ENCODE measurements at places on chromosomes 2 and 18.

DNA sequence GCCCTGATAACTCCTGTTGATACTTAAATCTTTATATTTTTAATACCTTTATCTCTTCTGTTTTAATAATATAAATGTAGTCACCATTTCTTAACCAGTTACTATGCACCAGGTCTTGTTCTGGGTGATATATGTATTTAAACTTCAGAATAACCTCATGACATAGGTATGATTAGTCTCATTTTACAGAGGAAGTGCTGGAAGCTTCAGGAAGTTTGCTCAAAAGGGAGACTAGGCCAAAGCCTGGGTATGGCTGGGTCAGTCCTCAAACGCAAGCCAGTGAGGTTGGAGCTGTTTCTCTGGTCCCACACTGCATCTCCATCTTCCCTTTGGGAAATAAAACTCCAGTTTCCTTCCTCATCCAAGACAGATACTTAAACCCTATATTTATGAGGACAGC lies 204.7 kb upstream of the TANK start:
- DNase-seq: no peak

GRCh38 chr2:234476766-234477165 lies 20.1 kb downstream of the ARL4C start:
- no peak for DNase-seq

- no peak for DNase-seq
These were observed 9.3 kb downstream of the NIFK start for GRCh38 chr2:121727332-121727731.

- no peak for DNase-seq
These were observed 127.5 kb downstream of the DTNB start for GRCh38 chr2:25545899-25546298.

DNA sequence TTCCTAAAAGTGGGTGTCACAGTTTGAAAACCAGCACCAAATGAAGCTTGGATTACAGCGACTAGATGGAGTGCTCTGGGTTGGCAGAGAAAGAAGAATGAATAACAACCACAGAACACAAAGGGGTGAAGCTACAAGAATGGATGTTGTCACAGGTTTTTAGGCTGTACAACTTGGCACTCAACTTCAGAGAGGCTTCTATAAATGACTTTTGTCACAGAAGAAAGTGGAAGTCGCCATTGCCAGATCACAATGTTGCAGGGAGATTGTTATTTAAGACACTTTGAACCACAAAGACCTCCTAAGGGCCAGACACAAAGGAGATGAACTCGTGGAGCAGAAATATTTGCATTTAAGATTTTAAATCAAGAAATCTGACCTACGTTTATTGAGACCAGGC lies 354.2 kb downstream of the CDH7 start:
- DNase-seq: no peak

- DNase-seq: no peak
These were observed 927.3 kb upstream of the ACVR2A start for GRCh38 chr2:146917431-146918042.

DNA sequence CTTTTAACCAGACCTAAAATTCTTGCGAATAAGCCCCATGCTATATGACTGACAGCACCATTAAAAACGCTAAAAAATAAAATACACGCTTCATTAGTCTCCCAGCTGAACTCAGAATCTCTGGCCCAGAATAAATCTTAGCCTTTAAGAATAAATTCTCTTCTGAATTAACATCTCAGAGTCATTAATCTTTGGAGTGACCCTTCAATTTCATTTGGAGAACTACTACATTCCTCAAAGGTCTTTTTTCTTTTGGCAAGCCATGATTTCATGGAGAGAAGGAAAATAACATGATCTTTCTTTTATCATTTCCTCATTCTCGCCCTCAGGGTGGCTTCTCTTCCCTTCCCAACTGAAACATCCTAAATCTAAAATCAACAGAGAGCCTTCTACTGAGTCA lies 259.0 kb downstream of the AFF3 start:
- no peak for DNase-seq

GRCh38 chr18:31562726-31563125 lies 29.0 kb upstream of the TTR start:
- no peak for DNase-seq

GRCh38 chr2:138271467-138271866 lies 230.1 kb upstream of the SPOPL start:
- no peak for DNase-seq

GRCh38 chr2:225471482-225471881 lies 72.0 kb downstream of the NYAP2 start:
- no peak for DNase-seq

DNA sequence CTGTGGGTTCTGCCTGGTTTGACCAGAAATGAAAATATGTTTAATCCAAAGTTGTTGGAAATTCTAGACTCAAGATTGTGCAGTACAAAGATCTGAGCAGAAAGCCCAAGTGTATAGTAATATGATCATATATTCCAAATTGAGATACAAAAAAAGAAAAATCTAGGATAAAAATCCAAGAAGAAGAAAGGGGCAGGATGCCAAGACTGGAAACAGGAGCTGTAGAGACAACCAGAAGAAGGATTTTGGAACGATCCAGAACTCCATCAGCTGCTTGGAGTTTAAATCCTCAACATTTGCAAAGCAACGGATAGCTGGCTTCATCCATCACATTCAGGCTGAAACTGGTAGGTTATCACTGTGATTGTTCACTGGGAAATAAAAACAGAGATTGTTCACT lies 333.6 kb upstream of the UBE2E3 start:
- no peak for DNase-seq

GRCh38 chr18:61820882-61821281 lies 71.9 kb downstream of the RNF152 start:
- no peak for DNase-seq

GRCh38 chr18:24656551-24657443 lies 196.4 kb downstream of the HRH4 start:
- peak; percentile 31 for DNase-seq

GRCh38 chr2:164913640-164914350 lies 41.5 kb downstream of the SLC38A11 start:
- DNase-seq: peak; percentile 70

DNA sequence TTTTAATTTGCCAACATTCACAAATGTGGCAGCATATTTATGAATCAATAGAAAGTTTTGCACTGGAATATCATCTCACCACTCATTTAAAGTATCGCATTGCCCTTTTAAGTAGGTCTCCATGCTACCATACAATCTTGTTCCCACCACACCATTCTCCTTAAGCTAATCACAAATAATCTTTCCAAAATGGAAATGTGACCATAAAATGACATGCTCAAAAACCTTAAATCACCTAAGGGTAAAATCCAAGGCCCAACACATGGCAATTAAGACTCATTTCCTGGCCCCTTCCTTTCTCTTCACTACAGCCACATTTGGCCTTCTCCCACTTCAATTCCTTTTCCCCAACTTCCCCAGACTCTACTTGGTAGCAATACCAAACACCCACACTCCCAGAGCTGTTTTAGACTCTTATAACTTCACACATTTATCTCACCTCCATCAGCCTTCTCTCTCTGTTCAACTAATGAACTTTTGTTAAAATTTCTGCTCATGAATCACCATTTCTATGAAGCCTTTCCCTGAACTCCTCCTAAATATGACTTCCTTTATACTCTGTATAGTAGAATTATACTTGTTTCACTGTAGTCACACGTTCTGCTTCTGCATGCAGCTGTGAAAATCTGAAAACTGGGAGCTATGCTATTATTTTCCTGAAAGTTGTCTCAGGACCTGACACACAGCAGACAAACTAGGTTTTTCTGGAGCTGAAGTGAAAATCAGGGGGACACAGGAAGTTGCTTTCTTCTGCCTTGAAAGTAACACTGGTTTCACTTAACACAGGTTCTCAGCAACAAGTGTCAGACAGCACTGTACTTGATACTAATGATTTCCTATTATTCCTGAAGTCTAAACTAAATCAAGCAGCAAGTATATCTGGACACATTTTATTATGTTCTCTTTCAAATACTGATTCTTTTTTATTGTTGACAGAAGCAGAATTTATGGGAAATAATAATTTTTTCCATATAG lies 303.9 kb downstream of the ZEB2 start:
- DNase-seq: peak; percentile 26

GRCh38 chr2:136306836-136307235 lies 188.9 kb upstream of the CXCR4 start:
- no peak for DNase-seq

- DNase-seq: peak; percentile 69
These were observed 212.4 kb downstream of the RPIA start for GRCh38 chr2:88903749-88904353.

DNA sequence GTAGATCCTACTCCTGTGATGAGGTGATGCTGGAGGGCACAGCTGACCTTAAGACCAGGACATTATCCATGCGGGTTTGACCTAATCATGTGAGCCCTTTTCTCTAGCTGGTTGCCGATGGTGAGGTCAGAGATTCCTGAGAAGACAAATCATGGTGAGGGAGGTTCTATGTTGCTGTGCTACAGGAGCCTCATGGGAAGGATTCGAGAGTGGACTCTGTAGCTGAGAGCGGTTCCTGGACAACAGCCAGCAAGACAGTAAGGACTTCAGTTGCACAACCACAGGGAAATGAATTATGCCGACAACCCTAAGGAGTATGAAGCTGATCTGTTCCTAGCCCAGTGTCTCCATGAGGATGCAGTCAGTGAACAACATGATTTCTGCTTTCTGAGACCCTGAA lies 80.4 kb downstream of the EPB41L3 start:
- DNase-seq: no peak

DNA sequence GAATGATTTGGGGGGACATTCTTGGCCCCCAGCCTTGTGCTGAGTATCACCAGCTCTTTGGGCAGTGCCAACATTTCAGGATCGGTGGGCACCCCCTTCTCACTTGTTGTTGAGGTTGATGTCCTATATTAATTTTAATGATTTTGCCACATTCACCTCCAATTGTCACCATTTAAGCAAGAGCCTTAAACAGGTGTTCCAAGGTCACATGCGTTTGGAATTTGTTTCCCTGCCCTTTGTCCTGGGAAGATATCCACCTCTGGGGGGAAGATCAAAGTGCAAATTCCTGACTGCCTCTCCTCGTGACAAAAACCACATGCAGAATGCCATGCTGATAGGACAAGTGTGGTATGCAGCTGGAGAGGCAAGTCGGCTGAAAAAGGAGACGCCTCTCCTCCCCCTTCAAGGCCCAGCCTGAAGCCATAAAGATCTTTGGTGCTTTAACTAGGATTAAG lies 72.5 kb upstream of the ID2 start:
- no peak for DNase-seq

DNA sequence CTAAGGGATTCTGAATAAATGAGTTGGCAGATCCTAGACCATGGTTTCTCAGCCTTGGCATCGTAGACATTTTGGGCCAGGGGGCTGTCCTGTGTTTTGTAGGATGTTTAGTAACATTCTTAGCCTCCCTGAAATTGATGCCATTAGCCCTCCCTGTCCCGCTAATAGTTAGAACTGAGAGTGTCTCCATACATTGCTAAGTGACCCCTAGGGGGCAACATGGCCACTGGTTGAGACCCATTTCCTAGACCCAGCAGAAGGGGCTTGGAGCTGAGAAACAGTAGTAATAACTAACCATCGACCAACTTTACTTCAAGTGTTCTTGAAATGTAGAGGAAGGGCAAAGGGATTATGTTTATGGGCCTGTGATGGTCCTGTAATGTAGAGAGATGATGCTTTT lies 40.8 kb downstream of the KCMF1 start:
- no peak for DNase-seq

DNA sequence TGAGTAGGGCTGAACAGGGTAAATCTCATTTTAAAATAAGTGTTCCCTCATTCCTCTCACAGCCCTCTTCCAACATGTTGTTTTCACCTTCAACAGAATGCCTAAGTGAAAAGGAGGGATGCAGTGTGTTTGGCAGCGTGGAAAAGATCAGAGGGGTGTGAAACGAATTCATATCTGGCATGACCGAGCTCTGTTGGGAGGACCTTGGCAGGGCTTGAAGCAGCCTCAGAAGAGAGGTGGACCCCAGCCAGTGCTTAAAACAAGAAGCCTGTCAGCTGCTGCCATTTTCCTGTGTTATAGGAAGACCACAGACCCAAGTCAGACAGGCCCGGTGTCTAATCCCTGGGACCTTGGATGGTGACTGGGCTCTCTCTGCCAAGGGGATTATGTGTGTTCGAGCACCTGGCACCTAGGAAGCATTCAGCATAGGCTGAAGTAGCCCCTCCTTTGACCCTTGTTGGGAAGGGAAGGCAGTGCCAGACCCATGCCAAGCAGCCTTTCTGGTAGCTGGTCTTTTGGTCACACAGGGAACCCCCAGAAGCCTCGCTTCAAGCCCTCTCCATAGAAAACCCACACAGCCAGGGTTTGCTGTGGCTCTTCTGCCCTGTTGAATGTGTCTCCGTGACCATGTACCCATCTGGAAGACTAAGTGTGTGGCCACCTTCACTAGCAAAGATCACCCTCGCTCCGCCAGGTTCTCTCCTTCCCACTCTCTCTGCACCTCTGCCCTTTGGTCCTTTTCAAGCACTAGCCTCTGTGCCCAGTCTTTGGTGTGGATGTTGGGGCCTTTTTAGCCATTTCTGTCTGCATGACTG lies 87.5 kb upstream of the ST3GAL5 start:
- DNase-seq: no peak

GRCh38 chr18:53991805-53992204 lies 232.7 kb downstream of the MBD2 start:
- no peak for DNase-seq

- DNase-seq: no peak
These were observed 670.3 kb downstream of the GALR1 start for GRCh38 chr18:77919923-77920322.

GRCh38 chr2:177430411-177430810 lies 37.8 kb downstream of the AGPS start:
- DNase-seq: no peak

DNA sequence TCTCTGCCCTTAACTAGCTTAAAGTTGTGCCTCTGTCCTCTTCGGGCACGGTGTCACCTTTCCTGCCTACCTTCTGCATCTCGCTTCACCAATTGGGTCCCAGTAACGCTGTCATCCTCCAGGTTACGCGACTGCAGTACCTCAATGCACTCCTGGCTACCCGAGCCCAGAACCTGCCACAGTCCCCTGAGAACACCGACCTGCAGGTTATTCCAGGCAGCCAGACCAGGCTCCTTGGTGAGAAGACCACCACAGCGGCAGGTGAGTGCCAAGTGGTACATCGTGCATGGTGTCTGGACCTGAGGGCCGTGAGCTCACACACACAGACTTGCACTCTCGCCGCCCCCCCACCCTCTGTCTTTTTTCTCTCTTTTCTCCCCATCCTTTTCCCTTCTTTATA lies 12.8 kb downstream of the CNNM3 start:
- no peak for DNase-seq

- no peak for DNase-seq
These were observed 139.7 kb downstream of the PRPF40A start for GRCh38 chr2:152577579-152577978.

- DNase-seq: no peak
These were observed 20.9 kb upstream of the LMAN1 start for GRCh38 chr18:59379772-59380522.

- DNase-seq: no peak
These were observed 81.7 kb downstream of the FAM161A start for GRCh38 chr2:61771904-61772845.

GRCh38 chr18:848062-848861 lies 36.2 kb upstream of the YES1 start:
- DNase-seq: no peak

DNA sequence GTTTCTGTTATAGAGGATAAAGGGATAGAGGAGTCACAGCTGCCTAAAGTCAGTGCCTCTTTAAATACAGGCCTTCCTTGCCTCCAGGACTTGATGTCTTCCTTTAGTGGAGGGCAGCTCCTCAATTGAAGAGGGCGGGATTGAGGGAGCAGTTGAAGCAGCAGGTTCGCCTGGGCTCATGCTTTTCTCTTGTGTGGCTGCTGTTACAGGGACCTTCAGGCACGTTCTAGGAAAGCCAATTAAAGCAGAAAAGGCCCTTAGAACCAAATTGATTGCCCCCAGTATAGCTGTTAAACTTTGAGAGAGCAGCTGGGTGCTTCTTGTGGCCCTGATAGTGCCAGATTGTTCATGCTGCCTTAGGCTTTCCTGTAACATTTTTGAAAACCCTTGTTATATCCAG lies 42.0 kb upstream of the LTBP1 start:
- no peak for DNase-seq
